ENCODE measurements at places on chromosomes 13 and 19. TPM values are rescaled to one million over a fixed set of nuclear protein-coding genes. Genes with fewer than 3 reads are reported as not detected.

Gene LRRC8E
- total RNA-seq, result 0.13 TPM

- no peaks in the 10 kb centered on the region for H3K36me3 ChIP-seq
- no peak overlapping the region for H3K4me3 ChIP-seq
- no peaks in the 10 kb centered on the region for H3K27me3 ChIP-seq
These were observed 129.7 kb downstream of the SLC7A1 start for GRCh38 chr13:29465741-29466293.

Gene KEAP1
- 55.2 TPM for total RNA-seq

Gene PSG1
- total RNA-seq, result 0.80 TPM

GRCh38 chr19:46605356-46605821 is 4.3 kb downstream of the CALM3 start:
- H3K27me3 ChIP-seq, result no peaks in the 10 kb centered on the region
- DNase-seq, result no peak
- peaks cover 39% of the 10 kb centered on the region for H3K4me1 ChIP-seq
- no peak overlapping the region for H3K27ac ChIP-seq
- H3K4me3 ChIP-seq, result no peak overlapping the region

DNA sequence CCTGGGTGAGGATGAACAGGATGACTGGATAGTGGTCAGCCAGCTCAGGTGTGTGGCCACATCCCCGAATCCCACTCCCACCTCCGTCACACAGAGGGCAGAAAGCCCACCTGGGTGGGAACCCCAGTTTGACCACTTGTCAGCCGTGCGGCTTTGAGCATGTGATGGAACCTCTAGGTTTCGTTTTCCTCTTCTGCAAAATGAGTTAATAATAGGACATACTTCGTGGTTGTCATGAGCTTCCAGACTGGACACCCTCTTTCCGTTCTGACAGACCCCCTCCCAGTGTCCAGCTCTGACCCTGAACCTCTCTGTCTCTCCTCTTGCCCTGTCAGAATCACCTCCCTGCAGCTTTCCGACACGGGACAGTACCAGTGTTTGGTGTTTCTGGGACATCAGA is 1.8 kb downstream of the AXL start:
- H3K4me3 ChIP-seq, result peak overlapping the region; percentile 63
- peak overlapping the region; percentile 72 for H3K27ac ChIP-seq
- no peak for DNase-seq

- no peak overlapping the region for H3K4me3 ChIP-seq
- H3K27ac ChIP-seq, result peak overlapping the region; percentile 20
- DNase-seq, result peak; percentile 49
- H3K27me3 ChIP-seq, result no peaks in the 10 kb centered on the region
- H3K36me3 ChIP-seq, result peaks cover 19% of the 10 kb centered on the region
These were observed 18.5 kb downstream of the SLC27A1 start for GRCh38 chr19:17488593-17489391.

Gene TEX101
- not detected for total RNA-seq

DNA sequence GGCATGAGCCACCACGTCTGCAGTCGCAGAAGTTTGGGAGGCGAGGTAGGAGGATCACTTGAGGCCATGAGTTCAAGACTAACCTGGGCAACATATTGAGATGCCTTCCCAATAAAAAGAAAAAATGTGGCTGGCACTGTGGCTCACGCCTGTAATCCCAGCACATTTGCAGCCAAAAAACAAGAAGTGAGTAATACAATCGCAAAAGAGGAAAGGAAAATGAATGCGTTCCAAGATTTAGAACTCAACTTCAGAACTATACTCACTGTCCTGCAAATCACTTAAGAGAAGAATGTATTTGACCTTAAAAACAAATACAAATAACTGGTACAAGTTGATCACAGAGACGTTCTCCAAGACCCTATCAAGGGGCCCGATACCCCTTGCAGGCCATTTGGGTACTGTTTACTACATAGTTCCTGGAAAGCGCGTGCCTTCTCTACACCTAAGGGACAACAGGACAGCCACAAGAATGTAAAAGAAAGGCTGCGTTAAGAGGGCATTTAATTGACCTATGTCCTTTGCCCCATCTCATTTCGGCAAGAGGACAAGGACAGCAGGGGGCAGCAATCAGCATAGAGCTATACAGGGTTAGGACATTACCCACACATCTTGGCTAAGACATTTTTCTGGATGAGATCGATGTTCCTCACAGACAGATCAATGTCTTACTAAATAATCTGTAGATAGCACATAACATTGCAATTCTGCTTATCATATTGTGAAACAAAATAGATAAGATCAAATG is 41.3 kb downstream of the FLT3 start:
- no peaks in the 10 kb centered on the region for H3K36me3 ChIP-seq
- H3K27ac ChIP-seq, result no peak overlapping the region
- no peak overlapping the region for H3K4me3 ChIP-seq
- no peaks in the 10 kb centered on the region for H3K27me3 ChIP-seq
- no peak for DNase-seq

DNA sequence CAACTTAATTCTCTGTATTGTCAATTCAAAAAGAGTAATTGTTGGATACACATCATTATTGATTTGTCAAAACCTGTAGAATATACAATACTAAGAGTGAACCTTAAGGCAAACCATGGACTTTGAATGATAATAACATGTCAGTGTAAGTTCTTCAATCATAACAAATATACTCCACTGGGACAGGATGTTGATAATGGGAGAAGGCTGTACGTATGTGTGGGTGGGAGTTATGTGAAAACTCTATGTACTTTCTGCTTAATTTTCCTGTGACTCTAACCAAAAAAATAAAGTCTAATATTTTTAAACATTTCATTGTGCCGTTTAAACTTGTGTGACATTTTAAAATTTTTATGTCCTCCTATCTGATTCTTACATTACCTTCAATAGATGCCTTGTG is 526.7 kb downstream of the SUCLA2 start:
- H3K36me3 ChIP-seq, result no peaks in the 10 kb centered on the region
- no peak overlapping the region for H3K27ac ChIP-seq
- H3K27me3 ChIP-seq, result no peaks in the 10 kb centered on the region
- H3K4me3 ChIP-seq, result no peak overlapping the region
- H3K4me1 ChIP-seq, result no peaks in the 10 kb centered on the region

DNA sequence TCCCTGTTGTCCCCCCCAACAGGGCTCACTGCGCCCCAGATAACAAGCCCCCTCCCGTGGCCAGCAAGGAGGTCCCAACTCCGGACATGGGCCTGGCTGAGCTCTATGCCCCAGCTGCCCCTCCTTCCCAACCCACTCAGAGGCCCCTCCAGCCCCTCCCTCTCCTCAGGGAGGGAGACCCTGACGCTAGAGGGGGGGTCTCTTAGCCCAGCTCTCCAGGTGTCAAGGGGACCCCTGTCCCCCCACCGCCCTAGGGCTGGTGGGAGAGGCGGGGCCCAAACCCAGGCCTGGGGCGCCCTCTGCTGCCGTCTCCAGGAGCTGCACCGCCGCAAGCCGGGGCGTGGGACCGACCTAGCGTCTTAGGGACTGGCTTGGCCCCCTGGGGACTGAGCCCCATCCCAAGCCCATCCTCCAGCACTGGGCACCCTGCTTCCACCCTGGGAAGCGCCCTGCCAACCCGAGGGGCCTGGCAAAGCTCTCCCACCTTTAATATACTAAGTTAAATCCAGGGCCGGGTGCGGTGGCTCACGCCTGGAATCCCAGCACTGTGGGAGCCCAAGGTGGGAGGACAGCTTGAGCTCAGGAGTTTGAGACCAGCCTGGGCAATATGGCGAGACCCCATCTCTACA is 1.4 kb downstream of the GRIN3B start:
- no peak overlapping the region for H3K4me3 ChIP-seq
- H3K27me3 ChIP-seq, result peaks cover 59% of the 10 kb centered on the region
- no peak overlapping the region for H3K27ac ChIP-seq

- H3K4me1 ChIP-seq, result no peaks in the 10 kb centered on the region
- peak; percentile 23 for DNase-seq
- no peaks in the 10 kb centered on the region for H3K27me3 ChIP-seq
These were observed 35.1 kb downstream of the ENOX1 start for GRCh38 chr13:43751624-43752023.

DNA sequence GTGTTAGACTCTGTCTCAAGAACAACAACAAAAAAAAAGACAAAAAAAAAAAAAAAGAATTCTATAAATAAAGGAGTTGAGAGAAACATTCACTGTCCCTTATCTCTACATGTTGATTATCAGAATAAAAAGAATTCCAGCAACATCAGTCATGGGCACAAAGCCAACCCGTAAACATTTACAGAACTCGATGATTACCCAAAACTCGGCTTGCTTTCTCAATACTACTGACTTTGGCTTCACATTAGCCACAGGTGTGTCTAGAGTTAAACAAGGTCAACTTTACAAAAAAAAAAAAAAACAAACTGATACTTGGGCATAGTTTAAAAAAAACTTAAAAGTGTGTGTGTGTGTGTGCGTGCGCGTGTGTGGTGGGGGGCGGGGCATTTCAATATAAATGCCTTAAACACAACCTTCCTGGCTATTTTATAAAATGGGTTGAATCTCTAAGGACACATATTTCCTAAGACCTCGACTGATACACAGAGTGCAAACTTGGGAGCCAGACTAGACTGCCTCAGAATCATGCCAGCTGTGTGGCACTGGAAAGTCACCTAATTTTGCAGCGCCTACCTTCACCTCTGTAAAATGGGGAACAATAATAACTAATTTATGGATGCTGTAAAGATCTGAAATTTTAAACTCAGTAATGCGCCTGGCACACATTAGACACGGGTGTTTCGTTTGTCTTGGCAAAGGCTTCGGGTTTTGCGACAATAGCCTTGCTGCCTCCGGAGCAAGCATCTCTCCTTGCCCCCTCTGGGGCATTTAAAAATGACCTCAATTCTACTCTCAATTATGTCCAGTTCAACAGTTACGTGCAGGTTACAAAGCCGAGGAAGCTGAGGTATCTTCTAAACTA is 922 bp downstream of the EBPL start:
- peak overlapping the region; percentile 68 for H3K4me3 ChIP-seq
- H3K4me1 ChIP-seq, result peaks cover 12% of the 10 kb centered on the region
- DNase-seq, result peak; percentile 21
- no peak overlapping the region for H3K27ac ChIP-seq

Gene CGB5
- 0.40 TPM for total RNA-seq

GRCh38 chr13:32857689-32858088 is 158.5 kb upstream of the KL start:
- H3K4me1 ChIP-seq, result no peaks in the 10 kb centered on the region
- no peak overlapping the region for H3K27ac ChIP-seq
- H3K4me3 ChIP-seq, result no peak overlapping the region
- H3K27me3 ChIP-seq, result no peaks in the 10 kb centered on the region
- DNase-seq, result no peak

DNA sequence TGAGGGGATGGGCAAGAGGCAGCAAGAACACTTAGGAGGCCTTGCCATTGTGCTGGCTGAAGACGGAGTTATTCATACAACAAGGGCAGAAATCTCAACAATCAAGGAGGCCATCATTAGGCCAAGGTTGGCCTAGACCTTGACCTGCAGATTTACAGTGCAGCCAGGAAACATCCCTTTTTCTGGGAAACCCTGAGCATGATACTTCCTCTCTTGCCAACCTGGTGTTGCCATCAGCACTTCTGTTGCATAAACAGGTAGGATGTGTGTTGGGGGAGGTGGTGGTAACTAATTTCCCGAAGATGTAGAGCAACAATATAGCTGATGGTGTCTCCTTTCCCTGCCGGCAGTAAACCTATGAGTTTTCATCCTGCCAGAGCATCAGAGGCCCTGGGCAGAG is 8.0 kb downstream of the TMEM272 start:
- DNase-seq, result no peak
- no peak overlapping the region for H3K4me3 ChIP-seq
- peaks cover 6% of the 10 kb centered on the region for H3K4me1 ChIP-seq
- H3K27ac ChIP-seq, result no peak overlapping the region
- H3K36me3 ChIP-seq, result no peaks in the 10 kb centered on the region
- peaks cover 2% of the 10 kb centered on the region for H3K27me3 ChIP-seq

Gene ASPDH
- not detected for total RNA-seq

DNA sequence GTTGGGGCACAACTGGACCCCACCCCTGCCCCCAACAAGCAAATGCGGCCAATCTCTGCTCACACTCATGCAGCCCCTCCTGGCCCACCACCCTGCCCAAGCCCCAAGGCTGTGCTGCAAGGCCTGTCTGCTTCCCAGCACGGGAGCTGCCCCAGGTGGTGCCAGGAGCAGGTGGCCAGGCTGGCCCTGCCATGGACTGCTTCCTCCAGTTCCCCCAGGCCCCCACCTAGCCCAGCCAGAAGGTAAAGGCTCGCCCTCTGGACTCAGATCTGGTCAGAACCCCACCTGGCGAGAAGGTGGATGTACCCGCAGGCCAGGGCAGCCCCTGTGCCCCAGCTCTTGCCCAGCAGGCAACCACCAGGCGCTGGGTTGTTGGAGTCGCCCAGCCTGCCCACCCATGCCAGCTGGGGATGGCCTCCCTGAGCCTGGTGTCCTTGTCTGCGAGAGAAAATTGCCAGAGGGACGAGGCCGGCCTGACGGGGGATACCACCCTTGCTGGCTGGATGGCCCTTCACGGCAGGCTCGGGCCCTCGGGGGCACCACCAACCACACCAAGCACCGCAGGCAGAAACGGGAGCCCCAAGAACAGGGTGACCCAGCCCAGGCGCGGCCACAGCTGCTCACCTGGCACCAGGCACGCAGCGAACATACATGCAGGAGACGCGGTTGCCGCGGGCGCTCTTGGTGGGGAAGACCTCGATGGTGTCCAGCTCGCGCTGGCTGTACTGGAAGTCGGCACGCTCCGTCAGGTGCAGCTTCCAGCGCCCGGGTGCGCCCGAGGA is 4.5 kb downstream of the ABHD17A start:
- no peaks in the 10 kb centered on the region for H3K27me3 ChIP-seq
- peaks cover 5% of the 10 kb centered on the region for H3K36me3 ChIP-seq
- H3K4me3 ChIP-seq, result no peak overlapping the region

Gene UBE2S
- 31.4 TPM for total RNA-seq

DNA sequence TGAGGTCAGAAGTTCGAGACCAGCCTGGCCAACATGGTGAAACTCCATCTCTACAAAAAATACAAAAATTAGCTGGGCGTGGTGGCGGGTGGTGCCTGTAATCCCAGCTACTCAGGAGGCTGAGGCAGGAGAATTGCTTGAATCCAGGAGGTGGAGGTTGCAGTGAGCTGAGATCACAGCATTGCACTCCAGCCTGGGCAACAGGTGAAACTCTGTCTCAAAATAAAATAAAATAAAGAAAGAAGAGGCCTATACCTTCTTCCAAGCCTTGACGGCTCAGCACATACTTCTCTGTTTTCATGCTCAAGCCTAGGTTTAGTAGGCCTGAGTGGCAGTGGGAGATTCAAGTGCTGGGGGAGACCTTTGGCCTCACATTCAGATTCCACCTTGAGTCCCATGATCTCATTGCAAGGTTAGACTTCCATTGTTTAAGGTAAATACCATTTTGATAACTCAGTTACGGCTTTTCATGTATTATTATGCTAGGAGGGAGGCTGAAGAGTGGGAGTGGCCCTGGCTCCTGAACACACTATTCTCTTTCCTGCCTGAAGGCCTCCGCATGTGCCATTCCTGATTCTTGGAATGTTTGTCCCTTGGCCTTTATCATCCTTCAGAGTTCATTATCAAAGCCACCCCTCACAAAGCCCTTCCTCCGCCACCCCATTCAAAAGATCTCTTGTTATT is 1.6 kb upstream of the SPINT2 start:
- peaks cover 12% of the 10 kb centered on the region for H3K4me1 ChIP-seq
- peaks cover 13% of the 10 kb centered on the region for H3K27me3 ChIP-seq
- no peaks in the 10 kb centered on the region for H3K36me3 ChIP-seq
- DNase-seq, result no peak
